GM12891 (cell line): ENCODE measurements at places on chromosomes 1 and 21.

DNA sequence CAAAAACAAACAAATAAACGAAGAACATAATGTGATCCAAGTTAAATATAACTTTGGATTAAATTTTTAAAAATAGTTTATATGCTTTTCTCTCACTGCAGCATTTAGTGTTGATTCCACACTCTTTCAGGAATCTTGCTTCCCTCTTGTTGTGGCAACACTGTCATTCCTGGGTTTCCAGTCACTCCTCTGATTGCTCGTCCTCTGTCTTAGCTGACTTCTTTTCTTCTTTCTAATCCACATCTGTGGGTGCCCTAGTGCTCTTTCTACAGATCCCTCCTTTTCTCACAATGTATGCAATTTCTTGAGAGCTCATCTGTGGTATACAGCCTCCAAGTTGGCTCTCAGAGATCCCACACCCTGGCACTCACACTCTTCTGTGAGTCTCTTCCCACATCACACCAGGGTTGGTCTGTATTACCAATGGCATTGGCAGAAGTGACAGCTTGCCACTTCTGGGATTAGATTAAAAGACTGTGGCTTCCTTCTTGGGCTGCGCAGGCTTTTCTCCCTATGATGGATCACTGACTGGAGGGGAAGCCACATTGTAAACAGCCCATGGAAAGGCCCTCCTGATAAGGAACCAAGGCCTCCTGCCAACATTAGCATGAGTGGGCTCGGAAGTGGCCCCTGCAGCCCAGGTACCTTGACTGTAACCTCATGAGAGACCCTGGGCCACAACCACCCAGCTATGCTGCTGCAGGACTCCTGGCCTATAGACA lies 11.5 kb upstream of the MYOC start:
- DNase-seq: no peak

DNA sequence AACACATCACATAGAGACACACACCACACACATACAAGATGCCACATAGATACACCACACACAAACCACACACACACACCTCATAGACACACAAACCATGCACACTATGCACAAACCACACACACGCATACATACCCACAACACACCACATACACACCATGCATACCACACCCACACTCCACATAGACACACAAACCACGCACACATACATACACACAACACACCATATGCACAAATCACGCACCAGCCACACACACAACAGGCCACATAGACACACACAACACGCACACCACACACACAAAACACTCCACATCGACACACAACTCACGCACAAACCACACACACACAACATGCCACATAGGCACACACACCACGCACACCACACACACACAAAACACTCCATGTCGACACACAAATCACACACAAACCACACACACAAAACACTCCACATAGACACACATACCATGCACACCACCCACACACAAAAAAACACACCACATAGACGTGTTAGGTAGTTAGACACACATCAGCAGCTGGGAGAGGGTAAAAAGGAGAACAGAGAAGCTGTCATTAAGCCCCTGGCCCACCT lies 49.5 kb upstream of the SLC19A1 start:
- DNase-seq: no peak

DNA sequence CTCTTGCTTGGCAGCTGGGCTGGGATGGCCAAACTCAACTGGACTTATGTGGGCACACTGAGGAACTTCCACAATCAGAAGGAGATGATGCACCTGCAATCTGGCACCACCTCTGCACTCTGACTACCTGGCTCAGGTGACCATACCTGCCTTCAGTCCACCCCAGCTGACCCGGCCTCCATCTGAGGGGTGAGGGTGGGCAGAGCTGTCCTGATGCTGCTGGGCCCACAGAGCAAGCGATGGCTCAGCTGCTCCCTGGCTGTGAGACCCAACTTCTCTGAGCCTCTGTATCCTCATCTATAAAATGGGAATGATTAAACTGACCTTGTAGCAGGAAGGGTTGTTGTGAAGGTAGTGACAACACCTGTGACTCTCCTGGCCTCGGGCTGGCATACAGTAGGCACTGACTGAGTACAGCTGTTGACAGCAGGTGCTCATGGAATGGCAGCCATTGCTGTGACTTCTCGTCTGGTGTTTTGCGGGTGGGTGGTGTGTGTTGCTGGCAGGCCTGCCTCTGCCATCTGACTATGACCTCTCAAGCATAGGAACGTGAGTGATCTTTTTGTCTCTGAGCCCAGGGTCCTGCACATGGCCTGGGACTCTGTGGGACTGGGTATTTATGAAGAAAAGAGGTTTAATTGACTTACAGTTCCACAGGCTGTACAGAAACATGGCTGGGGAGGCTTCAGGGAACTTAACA lies 438.5 kb downstream of the PTPRU start:
- no peak for DNase-seq

GRCh38 chr1:87367549-87367948 lies 38.9 kb downstream of the LMO4 start:
- DNase-seq: no peak

GRCh38 chr1:109501644-109502363 lies 7.7 kb downstream of the AMIGO1 start:
- DNase-seq: no peak

- no peak for DNase-seq
Measured at GRCh38 chr1:16181887-16182719, 26.2 kb upstream of the EPHA2 start.

- no peak for DNase-seq
Measured at GRCh38 chr1:1550591-1551432, 10.4 kb upstream of the TMEM240 start.

- DNase-seq: no peak
Measured at GRCh38 chr1:167522246-167522645, 3.9 kb upstream of the CD247 start.
